NCI-H2171 treated with DMSO at 0.1 percent for 48 hours (cell line): ENCODE measurements at places on chromosomes 2 and 18.

- no peak for DNase-seq
Measured at GRCh38 chr2:24594283-24594682, 103.2 kb downstream of the NCOA1 start.

DNA sequence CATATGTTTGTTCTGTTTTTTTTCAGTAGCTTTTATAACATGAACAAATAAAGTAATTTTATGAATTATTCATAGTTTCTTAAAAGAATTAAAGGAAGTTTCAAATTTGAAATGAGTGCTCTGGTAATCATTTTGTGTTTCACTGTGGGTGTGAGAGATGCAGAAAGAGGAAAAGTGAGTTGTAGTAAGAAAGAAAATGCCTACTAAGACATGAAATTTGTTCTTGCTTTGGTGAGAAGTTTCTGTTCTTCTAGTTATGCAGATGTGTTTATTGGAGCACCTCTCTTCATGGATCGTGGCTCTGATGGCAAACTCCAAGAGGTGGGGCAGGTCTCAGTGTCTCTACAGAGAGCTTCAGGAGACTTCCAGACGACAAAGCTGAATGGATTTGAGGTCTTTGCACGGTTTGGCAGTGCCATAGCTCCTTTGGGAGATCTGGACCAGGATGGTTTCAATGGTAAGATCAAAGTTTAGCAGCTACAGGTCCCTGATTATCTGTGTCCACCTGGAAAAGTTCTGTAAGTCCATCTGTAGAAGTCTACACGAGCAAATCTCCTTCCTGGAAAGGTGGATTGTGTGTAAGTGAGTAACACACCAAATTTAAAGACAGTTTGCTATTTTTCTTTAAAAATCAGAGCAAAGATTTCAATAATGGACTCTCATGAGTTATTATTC is 51.4 kb downstream of the ITGAV start:
- no peak for DNase-seq

- DNase-seq: no peak
Measured at GRCh38 chr2:42186366-42186765, 17.2 kb downstream of the EML4 start.

DNA sequence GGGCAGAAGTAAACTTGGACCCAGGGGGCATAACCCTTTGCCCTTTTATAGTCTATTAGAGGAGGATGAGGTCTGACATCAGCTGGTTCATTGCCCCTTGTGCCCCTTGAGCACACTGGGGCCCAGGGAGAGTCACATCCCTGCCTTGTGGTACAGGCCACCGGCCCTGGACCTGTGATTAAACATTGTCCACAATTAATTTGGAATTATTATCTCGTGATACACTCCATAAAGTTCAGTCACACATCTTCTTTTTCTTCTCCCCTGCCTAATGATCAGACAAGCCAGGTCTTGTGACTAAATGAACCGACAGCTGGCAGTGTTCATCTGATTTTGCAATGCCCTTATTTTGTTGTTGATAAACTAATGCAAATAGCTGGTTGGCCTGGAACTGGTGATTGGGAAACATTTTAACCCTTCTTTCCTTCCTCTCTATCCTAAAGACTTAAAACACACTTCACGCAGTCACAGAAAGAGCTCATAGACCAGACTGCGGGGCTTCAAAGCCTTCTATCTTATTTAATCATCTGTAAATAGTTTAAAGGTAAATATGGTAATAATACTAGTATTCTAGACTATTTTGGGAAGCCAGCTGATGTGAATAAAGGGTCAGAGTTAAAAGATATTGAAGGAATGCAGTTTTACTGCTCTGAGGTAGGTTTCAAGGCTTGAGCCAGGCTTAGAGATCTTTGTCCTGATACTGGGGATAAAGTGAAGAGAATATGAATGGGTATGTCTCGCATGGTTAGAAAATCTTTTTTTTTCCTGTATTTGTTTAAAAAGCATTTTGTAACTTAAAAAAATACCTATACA is 13.4 kb downstream of the IL1R1 start:
- DNase-seq: no peak

DNA sequence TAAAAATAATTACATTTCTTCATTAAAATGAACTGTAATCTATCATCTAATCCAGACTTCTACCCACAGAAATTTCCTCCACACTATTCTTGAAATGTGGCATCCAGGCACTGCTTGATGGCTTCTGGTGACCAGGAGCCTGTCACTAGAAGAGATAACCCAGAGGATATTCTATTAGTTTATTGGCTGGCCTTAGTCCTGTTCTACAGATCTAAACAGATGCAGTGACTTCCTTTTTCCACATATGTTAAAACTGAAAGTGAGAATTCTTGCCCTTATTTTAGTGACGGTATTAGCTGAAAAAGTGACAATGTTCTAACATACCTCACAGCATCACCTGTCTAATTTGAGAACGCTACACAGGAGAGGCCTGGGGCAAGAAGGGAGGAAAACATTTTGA is 775.4 kb downstream of the TSN start:
- no peak for DNase-seq

DNA sequence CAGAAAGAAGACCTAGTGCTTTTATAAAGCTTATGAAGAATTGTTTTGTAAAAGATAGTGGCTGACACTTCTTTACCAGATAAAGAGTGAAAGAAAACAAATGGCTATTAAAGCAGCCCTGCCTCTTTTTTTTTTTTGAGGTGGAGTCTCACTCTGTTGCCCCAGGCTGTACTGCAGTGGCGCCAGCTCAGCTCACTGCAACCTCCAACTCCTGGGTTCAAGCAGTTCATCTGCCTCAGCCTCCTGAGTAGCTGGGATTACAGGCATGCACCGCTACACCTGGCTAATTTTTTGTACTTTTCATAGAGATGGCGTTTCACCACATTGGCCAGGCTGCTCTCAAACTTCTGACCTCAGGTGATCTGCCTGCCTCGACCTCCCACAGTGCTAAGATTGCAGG is 12.9 kb downstream of the ARPC2 start:
- DNase-seq: no peak

DNA sequence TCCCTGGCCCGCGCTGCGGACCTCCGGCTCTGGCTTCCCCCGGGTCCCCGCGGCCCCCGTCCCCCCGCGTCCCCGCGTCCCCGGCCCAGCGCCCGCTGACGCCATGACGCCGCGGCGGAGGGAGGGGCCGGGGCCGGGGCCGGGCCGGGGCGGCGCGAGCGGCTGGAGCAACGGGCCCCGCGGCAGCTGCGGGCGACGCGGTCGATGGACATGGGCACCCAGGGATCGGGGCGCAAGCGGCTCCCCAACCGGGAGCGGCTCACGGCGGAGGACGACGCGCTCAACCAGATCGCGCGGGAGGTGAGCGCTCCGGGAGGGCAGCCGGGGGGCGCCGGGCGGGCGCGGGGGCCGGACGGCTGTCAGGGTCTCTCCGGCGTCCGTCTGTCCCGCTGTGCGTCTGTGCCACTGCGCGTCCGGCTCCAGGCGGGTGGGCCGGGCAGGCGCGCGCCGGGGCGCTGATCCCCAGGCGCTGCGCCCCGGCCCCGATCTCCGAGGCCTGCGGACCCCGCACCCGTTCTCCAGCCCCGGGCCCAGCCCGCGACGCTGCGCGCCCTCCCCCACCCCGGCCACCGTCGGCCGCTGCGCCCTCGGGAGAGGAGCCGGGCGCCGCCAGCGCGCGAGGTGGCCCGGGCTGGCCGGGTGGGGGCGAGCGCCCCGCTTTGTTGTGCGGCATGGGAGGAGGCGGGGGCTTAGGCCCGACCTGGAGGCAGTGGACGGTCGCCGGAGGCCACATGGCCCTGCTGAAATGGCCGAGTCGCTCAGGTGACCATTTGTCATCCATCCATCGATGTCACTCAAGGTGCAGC is at the start of gene LRRFIP1:
LRRFIP1 (plus strand) TSS at position 147 of the 806 bp plus-strand sequence; CDS start at position 205, 58 bp downstream.
- no peak for DNase-seq
